ENCODE measurements at places on chromosomes 7 and 10.
A peak's percentile ranks its signal among the peaks of the same experiment; 100 is the strongest.

DNA sequence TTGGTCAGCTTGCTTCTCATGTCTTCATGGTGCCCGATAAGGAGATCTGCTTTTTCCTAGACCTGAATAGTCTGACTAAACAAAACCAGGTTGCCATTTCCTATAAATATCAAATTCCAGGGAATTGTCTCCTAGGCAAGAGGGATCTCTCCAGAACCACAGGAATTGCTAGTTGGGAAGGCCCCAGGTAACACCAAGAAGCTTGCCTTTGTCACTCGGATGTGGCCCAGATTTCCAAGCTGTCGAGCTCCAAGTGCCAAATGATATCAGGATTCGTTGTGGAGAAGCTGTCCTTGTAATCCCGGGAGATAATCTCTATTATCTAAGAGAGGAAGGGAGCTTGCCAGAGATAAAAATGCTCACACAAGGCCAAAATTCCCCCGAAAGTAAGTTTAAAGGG, 1288.5 kb upstream of the AUTS2 start:
- DNase-seq = no peak

DNA sequence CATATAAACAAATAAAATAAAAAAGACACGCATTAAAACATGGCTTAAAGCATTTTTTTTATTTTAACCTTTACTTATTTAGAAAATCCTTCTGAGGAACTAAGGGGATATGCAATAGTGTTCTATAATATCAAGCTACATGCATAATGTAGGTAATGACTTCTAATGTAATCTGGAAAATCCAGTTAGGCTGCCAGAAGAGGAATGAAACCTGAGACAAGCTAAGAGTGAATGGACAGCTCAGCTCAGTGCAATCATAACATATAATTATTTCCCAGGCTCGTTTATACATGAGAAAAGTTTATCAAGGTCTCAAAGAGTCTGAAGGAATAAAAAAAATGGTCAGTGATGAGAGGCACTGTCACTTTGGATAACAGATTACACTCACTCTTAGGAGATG, 649.0 kb upstream of the PCDH15 start:
- no peak for DNase-seq

GRCh38 chr10:23362879-23363792, 18.5 kb upstream of the C10orf67 start:
- peak; percentile 52 for DNase-seq

DNA sequence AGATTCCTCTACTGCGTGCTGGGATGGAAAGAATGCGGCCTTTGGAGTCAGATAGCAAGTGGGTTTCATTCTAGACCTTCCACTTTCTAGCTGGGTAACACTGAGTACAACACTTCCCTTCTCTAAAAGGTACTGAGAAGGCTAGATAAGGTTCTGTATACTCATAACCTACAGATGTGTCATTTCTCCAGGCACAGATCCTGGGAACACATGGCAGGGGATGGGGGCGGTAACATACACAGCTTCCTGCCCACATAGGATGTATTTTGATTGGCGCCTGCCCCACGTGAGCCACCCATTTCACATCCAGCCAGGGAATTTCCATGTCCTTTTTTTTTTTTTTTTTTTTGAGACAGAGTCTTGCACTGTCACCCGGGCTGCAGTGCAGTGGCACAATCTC, 31.8 kb downstream of the KLRG2 start:
- no peak for DNase-seq

GRCh38 chr7:1090686-1091643, 3.1 kb downstream of the GPER1 start:
- DNase-seq = no peak

DNA sequence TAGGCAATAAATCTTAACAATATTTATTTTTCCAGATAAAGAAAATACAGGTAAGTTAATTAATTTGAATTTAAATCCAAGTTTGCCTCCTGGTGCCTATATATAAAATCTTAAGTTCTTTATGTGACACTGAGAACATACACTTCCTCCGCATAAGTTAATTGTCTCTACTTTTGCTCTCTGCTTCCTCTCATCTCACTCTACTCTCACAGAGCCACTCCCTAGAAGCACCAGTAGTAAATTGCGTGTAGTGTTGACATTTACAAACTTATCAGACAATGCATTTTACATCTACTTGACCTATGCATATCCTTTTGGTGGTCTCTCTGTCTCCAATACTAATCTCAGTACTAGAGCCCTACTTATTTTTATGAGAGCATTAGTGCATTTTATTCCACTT, 144.5 kb downstream of the ETV1 start:
- DNase-seq = no peak

DNA sequence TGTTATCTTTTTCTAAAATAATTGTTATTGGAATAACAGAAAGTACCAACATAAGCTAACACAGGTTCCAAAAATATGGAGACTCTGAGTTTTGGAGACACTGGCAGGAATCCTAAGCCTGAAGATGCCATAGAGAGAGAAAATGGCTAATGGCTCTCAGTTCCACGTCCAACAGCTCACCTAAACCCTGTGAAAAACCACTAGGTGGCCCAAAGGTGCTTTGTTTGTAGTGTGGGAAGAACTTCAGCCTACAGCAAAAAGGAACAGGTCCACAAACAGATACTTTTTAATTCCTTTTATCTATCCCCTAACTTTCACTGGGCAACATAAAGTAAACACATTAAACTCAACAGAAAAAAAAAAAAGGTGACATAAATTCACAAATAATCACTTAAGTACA, 272.3 kb downstream of the SEMA3D start:
- DNase-seq = no peak

- peak; percentile 57 for DNase-seq
These were observed 126.5 kb downstream of the CUBN start for GRCh38 chr10:17003151-17003550.

DNA sequence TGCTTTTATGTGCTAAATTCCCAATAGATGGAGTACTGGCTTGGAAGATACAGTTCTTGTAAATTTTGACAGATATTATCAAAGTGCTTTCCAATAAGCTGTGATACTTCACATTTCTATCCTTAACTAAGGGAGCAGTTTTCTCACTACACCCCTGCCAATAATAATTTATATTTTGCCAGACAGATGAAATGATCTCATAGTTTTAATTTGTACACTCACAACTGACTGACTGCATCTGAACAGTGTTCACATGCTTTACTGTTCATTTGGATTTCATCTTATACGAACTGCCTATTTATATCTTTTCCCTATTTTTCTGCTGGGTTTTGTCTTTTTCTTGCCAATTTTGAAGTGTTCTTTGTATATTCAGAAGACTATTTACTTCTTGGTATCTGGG, 96.0 kb downstream of the BRAF start:
- no peak for DNase-seq

Measured in stimulated activated CD4-positive, alpha-beta T cell treated with anti-CD3 and anti-CD28 coated beads, Interleukin-2, amount 100 ng/mL, for 24 hours (primary cell).